Naive thymus-derived CD4-positive, alpha-beta T cell (primary cell): ENCODE measurements at places on chromosomes 3 and 15. TPM values are rescaled to one million over a fixed set of nuclear protein-coding genes. Genes with fewer than 3 reads are reported as not detected.

GRCh38 chr3:101825904-101826445 is 23.3 kb upstream of the NFKBIZ start:
- DNase-seq, result no peak

GRCh38 chr3:12316253-12316652 is 27.4 kb downstream of the PPARG start:
- DNase-seq, result no peak

- DNase-seq, result no peak
These were observed 50.9 kb upstream of the CHRNB4 start for GRCh38 chr15:78691851-78692421.

- DNase-seq, result no peak
These were observed 1.1 kb downstream of the NEO1 start for GRCh38 chr15:73053398-73053723.

- no peak for DNase-seq
These were observed 200.4 kb upstream of the WNT5A start for GRCh38 chr3:55687526-55687925.

- DNase-seq, result no peak
These were observed 7.0 kb downstream of the EIF4A2 start for GRCh38 chr3:186790261-186790981.

- DNase-seq, result no peak
These were observed 12.8 kb downstream of the UBXN7 start for GRCh38 chr3:196419386-196419785.

GRCh38 chr3:126028096-126028495 is 55.8 kb downstream of the SLC41A3 start:
- DNase-seq, result no peak

DNA sequence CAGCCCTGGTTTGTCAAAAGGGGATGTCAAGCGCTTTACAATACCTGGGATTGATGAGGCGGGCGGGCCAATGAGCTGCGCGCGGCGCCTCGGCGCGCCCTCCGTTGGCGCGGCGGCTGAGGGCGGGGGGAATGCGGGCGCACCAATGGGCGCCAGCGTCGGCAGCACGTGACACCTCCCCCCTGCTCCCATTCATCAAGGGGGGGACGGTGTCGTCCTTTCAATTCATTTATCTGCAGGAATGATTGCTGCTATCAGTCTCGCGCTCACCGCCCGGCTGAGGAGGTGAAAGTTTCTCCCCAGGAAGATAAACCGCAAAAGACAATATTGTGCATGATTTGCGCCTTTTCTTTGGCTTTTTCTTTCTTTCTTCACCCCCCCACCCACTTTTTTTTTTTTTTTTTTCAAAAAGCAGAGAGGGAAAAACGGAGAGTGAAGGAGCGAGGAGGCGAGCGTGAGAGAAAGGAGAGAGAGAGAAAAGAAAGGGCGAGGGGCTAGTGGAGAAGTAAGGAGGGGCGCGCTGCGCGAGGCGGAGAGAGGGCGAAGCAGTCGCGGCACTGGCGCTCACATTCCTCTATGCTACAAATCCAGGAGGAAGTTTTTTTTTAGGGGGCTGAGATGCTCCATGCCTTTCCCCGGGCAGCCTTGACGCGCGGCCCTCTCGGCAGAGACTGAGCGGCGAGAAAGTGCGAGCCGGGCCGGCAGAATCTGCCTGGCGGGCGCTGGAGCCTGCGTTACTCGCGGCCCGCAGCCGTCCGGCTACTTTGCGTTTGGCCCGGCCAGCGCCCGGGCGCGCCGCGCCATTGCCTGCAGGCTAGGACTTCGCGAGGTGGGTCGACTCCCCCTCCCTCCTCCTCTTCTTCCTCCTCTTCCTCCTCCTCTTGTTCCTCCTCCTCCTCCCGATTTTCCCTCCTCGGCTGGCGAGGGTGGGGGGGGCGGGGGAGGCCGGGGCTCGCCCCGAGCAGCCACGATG is at the start of gene ZIC1:
TSS of gene ZIC1 (plus strand) at position 223 of the 973 bp plus-strand sequence. CDS start at position 971, 748 bp downstream.
- no peak for DNase-seq

GRCh38 chr15:35937380-35937779 is 391.4 kb upstream of the DPH6 start:
- no peak for DNase-seq

DNA sequence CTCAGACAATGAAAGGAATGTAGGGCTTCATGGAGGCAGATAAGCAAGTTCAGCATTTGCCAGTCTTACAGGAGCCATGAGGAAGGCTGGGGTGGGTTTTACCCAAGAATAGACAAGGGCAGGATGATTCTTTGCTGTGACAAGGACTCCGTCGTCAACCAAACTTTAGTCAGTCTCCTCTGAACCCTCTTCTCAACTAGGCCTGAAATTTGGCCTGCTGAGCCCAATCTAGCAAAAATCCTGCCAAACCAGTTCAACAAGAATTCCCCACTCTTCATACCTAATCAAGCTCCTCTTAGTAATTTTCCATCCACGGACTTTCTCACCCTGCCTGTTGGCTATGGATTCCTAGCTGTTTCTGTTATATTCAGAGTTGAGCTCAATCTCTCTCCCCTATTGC is 280.5 kb downstream of the TBL1XR1 start:
- no peak for DNase-seq

GRCh38 chr3:116977441-116977840 is 267.9 kb downstream of the TUSC7 start:
- DNase-seq, result no peak

GRCh38 chr15:61200626-61201025 is 28.5 kb downstream of the RORA start:
- no peak for DNase-seq

- no peak for DNase-seq
These were observed 93.9 kb downstream of the NEDD4 start for GRCh38 chr15:55899537-55899936.

DNA sequence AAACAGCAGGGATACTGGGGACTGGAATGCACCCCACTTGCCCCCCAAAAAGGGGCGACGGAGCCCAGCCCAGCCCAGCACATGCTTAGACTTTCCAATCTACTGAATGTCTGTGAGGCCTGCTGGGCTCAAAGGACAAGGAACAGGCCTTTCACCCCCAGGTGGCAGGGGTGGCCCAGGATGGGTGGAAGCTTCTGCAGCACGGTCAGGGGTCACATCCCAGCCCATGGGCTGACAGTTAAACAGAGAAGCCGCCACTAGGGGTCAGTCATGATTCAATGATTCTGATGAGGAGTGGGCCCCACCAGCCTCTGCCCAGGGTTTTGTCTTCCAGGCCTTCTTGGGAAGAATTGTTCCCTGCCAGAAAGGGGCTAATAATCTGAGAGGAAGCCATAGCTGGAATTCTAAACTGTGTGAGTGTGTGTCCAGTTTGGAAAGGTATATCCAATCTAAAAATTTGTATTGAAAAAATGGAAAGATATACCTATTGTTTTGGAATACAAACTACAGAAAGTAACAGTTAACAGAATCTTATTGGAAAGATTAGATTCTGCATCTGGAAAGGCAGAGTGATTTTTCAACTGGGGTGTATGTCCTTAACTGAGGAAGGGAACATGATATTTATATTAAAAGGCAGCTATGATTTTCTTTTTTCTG is 2.2 kb downstream of the CHRNB4 start:
- no peak for DNase-seq

The PCLAF gene
- polyA plus RNA-seq, result not detected

The GRAMD1C gene
- 0.13 TPM for polyA plus RNA-seq

The LIPH gene
- not detected for polyA plus RNA-seq

The ADPRH gene
- polyA plus RNA-seq, result 0.31 TPM

The BLM gene
- 4.4 TPM for polyA plus RNA-seq

The CACNA1D gene
- polyA plus RNA-seq, result not detected
